Pulmonary artery endothelial cell (primary cell): ENCODE measurements at places on chromosomes 4 and X.

GRCh38 chr4:24742335-24742734 lies 53.0 kb upstream of the SOD3 start:
- no peak for DNase-seq

DNA sequence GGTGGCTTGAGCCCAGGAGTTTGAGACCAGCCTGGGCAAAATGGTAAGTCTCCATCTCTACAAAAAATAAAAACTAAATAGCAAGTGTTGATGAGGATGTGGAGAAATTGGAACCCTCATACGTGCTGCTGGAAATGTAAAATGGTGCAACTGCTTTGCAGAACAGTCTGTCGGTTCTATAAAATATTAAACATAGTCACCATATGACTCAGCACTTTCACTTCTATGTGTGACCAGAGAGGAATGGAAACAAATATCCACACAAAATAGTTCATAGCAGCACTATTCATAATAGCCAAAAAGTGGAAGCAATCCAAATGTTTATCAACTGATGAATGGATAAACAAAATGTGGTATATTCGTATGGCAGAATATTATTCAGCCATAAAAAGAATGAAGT lies 60.8 kb upstream of the FMR1 start:
- no peak for DNase-seq

DNA sequence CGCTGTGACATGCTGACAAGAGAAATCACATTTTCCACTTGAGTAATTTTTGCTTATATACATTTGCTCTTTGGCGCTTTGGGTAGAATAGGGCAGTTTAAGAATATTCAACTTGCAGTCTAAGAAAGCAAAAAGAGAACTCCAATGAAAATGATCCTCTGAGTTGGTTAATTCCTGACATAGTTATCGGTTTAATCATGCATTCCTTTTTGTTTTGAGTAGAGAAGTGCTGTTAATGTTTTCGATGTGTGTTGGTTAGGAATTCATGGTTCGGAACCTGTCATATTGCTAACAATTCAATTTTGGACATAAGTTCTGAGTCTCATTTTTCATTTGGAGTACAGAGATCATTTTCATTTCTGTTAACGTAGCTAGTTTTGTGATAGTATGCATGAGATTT lies 700.6 kb upstream of the PITX2 start:
- DNase-seq: no peak

DNA sequence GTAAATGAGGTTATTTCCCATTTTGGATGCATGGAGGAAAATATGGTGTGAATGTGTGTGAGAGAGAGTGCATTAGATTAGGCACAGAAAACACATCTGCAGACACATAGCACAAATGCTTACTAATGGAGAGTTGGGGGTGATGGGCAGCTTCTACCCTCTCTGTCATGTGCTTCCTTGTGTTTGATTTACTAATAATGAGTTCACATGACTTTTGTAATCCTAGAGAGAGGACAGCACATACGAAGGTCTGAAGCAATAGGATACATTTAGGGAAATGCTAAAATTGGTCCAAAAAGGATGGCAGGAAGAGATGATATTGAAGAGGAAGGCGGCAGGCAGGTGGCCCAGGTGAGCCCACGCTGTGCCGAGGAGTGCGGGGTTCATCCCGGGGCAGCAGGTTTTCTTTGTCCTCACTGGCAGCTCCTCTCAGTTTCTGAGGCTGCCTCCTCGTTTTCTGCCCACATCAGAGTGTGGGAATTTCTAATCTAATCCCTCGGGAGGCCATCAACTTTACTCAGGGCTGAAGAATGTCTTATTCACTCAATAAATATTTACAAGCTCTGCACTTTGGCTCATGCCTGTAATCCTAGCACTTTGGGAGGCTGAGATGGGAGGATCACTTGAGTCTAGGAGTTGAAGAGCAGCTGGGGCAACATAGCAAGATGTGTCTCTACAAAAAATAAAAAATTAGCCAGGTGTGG lies 15.9 kb upstream of the MAP9 start:
- DNase-seq: no peak

GRCh38 chr4:15364183-15364582 lies 63.6 kb upstream of the C1QTNF7 start:
- DNase-seq: no peak

DNA sequence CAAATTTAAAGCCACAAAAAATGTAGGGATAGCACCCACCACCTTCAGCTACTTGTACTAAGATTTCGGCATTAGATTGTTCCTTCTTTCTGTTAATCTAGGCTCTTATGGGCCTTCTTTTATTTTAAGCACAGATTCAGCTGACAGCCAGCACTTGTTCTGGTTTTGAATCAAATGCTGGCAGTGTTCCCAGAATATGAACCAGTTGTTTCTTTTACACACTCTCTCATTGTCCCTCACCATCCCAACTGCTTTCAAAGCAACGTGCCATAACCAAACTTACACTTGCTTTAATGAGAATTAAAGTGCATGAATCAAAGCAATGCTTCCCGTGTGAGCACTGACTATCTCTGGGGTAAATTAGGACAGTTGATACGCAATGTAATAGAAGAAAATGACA lies 744.5 kb upstream of the FAM241A start:
- DNase-seq: no peak

GRCh38 chr4:182201871-182202270 lies 41.3 kb upstream of the TENM3 start:
- no peak for DNase-seq

- no peak for DNase-seq
These were observed 398.8 kb upstream of the RPS6KA3 start for GRCh38 chrX:20665481-20665880.

DNA sequence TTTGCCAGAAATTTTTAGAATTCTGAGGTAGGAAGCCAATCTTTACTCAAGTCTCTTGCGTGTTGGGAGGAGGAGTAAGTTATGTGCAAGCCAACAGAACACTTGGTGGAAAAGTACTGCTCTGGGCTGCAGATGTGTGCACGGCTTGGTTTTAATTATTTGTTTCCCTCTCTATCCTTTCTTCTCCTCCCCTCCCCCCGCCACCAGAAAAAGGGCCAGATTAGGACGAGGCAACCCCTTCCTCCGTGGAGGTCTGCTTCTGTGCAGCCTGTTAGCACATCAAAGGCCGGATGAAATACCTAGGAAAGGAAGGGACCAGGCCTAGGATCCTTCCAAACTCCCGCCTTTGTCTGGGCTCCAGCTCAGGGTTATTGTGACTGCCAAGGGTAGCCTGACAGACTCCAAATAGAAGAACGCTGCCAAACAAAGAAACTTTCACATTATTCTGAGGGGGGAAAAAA lies 1.0 kb upstream of the PGRMC1 start:
- DNase-seq: no peak

GRCh38 chr4:139749835-139750498 lies 84.3 kb downstream of the MGST2 start:
- no peak for DNase-seq

DNA sequence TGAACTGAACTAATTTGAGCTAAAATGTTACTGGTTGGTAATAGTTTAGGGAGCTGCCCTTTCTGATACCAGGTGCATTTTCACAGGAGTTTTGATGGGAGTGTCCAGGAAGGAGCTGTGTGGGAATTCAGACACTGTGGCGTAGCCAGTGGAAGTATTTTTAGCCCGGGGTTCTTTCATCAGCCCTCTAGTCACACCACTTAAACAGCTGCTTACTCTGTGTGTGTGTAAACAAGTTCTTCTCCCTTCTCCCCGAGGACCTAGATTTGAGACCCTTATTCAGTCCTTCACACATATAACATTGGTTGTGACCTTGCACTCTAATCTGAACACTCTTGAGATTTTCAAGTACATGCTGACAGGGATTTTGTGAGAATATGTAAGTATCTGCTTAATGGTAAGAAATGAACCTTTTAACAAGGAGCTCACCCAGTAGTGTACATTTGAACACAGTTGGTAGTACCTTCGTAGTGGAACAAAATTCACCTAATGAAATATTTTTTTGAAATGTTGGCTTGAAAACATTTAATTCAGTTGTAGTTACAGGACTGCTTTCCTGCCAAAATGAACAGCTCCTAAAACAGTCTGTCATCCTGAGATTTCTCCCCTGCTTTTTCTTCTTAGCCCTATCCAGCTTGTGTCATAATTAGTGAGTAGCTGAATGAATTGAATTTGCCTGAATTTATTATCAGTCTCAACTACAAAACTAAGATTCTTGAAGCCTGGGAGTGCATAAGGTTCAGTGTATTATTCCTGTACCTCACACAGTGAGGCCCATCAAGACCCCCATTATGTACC lies 61.8 kb downstream of the BMPR1B start:
- DNase-seq: no peak

GRCh38 chrX:63436865-63437264 lies 85.7 kb upstream of the SPIN4 start:
- no peak for DNase-seq

DNA sequence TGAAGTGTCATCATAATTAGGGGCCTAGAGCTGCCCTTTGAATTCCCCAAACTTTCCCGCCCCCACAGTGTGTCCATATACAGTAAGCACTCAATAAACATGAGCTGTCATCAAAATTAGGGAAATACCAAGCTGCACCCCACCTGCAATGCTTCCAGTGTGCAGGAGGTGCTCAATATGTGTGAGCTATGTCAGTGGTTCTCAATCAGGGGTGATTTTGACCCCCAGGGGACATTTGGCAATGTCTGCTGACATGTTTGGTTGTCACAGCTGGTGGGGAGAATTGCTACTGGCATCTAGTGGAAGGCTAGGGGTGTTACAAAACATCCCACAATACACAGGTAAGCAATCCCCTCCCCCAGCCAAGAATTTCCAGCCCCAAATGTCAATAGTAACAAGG lies 748 bp downstream of the CFP start:
- DNase-seq: no peak

DNA sequence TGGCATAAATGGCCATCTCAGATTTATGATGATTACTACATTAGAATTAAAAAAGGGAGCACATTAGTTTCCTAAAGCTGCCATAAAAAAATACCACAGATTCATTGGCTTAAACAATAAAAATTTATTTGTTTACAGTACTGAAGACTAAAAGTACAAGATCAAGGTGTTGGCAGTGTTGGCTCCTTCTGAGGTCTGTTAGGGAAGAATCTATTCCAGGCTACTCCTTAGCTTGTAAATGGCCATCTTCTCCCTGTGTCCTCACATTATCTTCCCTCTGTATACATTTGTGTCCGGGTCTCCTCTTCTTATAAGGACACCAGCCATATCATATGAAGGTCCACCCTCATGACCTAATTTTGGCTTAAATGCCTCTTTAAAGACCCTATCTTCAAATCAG lies 341.0 kb downstream of the SLC7A11 start:
- DNase-seq: no peak

- DNase-seq: peak; percentile 5
These were observed 23.3 kb upstream of the SCML2 start for GRCh38 chrX:18377796-18378195.

DNA sequence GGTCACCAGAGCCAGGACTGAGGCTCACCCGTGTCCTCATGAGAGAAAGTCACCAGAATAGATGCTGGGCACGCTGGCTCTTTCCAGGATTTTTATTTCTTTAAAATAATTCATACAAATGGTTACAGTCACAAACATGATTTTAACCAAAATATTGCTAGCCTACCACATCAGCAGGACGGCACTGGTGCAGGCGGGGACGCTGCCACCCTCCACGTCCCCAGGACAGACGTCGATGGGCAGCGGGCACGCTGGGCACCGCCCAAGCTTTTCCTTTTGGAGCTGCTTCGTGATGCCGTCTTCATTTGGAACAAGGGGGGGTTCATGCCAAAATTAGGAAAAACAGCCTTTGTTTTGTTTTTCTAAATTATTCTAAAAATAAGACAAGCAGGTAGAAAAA lies 37.6 kb downstream of the CTBP1 start:
- no peak for DNase-seq

DNA sequence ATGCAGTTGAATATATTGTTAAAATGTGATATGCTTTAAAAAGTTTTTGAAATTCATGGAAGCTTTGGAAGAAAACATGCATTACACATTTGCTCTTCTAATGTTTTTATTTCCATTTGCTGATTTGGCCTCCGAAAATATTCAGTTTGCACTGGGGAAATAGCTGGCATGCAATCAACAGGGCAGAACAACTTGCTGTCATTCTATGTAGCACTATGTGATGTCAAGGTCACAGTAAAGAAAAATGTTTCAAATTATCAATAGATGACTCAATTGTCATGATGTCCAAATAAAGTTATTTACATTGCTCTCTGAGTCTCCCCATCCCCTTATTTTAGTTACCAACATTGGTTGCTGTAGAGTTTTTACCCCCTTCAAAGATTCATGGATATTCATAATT lies 119.2 kb downstream of the TLL1 start:
- DNase-seq: no peak

DNA sequence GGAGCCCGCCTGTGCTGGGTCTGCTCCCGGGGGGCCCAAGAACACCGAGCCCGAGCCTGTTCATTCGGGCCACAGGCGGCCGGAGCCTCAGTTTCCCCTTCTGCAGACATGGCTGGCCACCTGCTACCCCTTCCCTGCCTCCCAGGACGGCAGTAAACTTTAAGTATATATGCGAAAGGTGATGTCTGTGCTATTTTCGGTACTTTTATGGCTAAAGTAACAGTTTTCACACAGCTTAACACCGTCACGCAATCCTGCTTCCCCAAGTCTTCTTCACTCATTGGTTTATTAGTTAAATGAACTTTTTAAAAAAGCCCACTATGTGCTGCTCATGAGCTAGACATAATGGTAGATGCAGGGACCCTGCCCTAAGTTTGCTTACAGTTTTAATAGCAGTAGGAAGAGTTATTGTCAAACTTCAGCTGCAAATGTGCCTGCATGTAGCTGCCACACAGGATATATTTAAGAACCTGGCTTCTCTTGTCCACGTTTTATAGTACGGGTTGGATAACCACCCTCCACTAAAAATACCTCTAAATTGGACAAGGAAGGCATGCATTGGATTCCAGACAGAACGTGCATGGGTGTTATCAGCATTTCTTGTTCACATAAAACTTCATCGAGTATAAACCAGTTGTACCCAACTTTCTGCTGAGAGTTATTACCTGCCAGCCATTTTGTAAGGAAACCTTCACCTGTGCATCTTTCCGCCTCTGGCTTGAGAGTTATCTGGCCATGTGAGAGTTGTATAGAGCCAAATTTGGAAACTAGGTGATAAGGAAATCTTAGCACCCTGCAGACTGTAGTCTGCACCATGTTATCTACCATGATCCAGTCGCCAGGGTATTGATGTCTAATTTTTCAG lies 741 bp downstream of the ANAPC4 start:
- no peak for DNase-seq

GRCh38 chr4:162115333-162115732 lies 48.5 kb downstream of the FSTL5 start:
- DNase-seq: no peak

GRCh38 chr4:72338060-72338459 lies 231.0 kb downstream of the ADAMTS3 start:
- no peak for DNase-seq

DNA sequence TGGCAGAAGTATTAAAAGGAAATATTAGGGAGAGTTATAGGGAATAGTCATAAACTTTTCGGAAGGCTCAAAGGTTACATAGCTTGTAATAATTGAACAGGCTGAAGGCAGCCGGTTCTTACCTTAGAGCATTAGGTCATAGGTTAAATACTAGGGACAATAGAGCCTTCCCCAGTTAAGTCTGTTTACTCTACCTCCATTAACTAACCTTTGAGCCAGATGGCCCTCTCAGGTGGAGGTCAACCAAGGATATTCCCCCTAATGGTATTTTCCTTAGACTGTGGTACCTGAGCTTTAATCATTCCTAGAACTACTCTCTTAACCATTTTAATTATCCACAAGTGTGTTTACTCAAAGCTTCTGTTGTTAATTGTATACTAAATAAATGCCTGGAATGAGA lies 920.9 kb upstream of the PABPC4L start:
- no peak for DNase-seq
